BJ (cell line): ENCODE measurements at places on chromosomes 16 and 17.
A peak's percentile ranks its signal among the peaks of the same experiment; 100 is the strongest.

- no peak for DNase-seq
Observed at GRCh38 chr17:83047182-83047478, 32.3 kb upstream of the METRNL start.

- DNase-seq = no peak
Observed at GRCh38 chr16:57042157-57043111, 49.9 kb upstream of the CPNE2 start.

DNA sequence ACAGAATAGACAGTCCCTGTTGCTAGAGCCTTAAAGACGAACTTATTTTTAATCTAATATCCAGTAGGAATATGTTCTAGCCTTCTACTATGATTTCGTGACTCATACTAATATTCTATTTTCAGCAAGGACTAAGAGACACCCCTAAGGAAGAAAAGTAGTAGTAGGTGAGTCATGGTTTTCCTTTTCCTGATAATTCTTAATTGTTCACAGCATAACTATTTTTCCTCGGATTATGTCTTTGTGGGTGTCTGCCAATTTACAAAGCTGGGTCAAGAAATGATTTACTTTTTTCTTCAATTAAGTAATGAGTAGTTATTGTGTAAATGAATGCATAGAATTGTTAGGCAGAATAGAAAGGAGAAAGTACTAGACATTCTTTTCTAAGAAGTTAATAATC is 292.2 kb downstream of the TOX3 start:
- no peak for DNase-seq

GRCh38 chr17:44071198-44071520 is 624 bp downstream of the G6PC3 start:
- DNase-seq = peak; percentile 39

DNA sequence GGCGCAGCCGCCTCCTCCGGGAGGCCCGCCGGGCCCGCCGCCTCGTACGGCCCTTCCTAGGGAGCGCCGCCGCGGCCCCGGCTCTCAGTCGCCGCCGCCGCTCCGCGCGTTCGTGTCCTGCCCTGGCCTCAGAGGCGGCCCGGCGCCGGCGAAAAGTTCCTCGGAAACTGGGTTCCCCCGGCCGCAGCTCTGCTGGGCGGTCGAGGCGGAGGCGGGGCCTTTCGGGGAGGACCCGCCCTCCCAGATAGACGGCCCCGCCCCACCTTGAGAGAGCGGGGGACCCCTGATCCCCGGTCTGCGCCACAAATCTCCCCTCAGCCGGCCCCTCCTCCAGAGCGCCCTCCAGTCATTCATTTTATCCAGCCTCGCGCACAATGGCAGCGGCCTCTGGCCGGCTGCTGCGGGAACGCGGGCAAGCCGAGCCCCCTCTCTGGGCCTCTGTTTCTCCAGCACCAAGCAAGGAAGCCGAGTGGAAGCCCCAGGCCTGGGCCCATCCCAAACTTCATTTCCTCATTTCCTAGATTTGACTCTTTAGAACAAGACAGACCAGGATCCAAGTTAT is at the start of gene SREBF1:
TSS of gene SREBF1 (minus strand) at position 169 of the 562 bp plus-strand sequence. CDS start 169 bp downstream, outside the sequence.
- DNase-seq = no peak

GRCh38 chr17:75848523-75849278 is 4.5 kb upstream of the UNC13D start:
- no peak for DNase-seq

DNA sequence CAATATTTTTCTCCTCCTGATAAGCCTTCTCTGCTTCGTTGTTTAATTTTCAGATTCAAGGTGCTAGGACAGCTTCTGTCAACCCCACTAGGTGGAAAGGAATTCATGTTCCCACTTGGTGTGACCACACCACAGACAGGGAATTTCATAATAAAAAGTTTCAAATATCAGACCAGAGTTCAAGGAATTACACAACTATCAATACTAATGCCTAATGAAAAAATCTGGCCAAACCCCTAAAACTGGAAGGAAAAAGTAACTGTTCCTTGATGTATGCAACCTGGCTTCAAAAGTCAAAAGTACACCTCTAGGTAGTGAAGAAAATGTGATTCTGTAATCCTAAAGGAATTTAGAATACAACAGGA is 87.8 kb upstream of the CORO6 start:
- no peak for DNase-seq
